ENCODE measurements at places on chromosomes 4 and X. TPM values are rescaled to one million over a fixed set of nuclear protein-coding genes. Genes with fewer than 3 reads are reported as not detected.

DUX4 gene
- not detected for total RNA-seq

NEXMIF gene
- 1.0 TPM for total RNA-seq

FAM236A gene
- not detected for total RNA-seq

HOPX gene
- total RNA-seq = 1.2 TPM

CACNA1F gene
- 1.0 TPM for total RNA-seq

Measured in cardiac muscle cell (in vitro differentiated cells and primary cell).